ENCODE measurements at places on chromosomes 6 and 20.

DNA sequence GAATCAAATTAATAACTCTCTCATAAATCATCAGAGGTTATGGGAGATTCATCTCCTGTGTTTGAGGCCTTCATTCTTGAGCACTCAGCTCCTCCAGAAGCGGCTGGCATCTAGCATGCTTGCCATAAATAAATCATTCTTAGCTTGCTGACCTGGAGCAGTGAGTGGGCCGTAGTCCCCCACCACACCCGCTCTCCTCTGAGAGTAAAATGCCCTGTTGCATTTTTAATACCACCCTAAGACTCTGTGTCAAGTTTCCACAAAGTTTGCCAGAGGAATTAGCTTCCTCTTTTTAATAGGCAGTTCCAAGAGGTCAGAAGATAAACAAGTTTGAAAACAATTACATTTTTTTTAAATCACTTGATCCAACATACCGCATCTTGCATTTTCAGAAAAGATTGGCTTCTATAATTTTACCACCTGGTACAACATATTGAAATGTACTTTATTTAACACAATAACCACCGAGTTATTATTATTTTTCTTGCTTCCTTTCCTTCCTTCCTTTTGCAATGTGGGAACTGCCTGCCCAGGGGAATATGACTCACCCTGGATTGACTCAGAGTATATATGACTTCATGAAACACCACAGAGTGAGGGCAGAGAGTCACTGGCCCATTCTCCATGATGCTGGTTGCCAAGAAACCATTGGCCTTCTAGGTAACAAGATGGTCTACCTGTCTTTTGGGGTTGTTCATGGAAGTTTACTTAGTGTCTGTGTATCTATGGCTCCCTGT is 29.4 kb upstream of the CLIC5 start:
- DNase-seq, result no peak

GRCh38 chr20:20321134-20321533 is 46.8 kb upstream of the INSM1 start:
- no peak for DNase-seq

DNA sequence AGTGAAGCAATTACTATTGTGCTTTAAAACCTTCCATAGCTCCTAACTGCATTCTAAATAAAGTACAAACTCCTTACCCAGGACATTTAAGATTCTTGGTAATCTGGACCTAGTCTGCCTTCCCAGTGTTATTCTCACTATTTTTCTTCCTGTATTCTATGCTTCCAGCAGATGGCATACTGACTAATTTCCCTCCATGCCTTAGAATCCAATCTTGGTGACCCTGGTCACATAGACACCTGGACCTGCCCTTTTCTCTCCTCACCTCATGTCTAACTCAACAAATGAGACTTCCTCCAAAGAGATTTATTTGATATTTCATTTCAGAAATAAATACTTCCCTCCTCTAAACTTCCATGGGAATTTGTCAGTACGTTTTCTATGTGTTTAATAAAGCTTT is 25.8 kb downstream of the ROS1 start:
- DNase-seq, result no peak

GRCh38 chr6:145012039-145012662 is 723.2 kb downstream of the EPM2A start:
- no peak for DNase-seq

- DNase-seq, result no peak
These were observed 2.8 kb upstream of the CST4 start for GRCh38 chr20:23691675-23692074.

DNA sequence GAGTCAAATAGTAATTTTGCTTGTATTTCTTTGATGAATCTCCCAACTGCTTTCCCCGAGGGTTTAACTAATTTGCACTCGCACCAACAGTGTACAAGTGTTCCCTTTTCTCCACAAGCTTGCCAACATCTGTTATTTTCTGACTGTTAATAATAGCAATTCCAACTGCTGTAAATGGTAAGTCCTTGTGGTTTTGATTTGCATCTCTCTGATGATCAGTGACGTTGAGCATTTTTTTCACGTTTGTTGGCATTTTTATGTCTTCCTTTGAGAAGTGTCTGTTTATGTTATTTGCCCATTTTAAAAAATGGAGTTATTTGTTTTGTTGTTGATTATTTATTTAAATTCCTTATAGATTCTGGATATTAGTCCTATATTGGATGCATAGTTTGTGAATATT is 399.8 kb upstream of the MAN1A1 start:
- DNase-seq, result no peak

- DNase-seq, result no peak
These were observed 273.9 kb upstream of the THEMIS start for GRCh38 chr6:128174724-128175123.

DNA sequence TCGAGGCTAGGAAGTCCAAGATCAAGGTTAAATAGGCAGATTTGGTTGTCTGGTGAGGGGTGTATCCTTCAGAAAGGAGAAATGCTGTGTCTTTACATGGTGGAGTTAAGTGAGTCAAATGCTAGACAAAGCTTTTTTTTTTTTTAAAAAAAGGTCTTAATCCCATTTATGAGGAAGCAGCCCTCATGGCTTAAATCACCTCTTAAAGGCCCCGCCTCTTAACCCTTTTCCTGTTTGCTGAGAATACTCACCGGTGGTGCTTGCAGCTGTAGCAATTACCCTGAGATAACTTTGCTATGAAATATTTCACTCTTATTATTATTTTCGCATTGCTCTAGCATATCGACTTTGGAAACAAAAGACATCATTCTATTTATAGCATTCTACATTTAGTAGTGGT is 30.8 kb downstream of the FBXO30 start:
- no peak for DNase-seq

- DNase-seq, result no peak
These were observed 28.4 kb downstream of the MDGA1 start for GRCh38 chr6:37669306-37669705.

GRCh38 chr20:51591871-51592270 is 49.4 kb upstream of the NFATC2 start:
- no peak for DNase-seq

DNA sequence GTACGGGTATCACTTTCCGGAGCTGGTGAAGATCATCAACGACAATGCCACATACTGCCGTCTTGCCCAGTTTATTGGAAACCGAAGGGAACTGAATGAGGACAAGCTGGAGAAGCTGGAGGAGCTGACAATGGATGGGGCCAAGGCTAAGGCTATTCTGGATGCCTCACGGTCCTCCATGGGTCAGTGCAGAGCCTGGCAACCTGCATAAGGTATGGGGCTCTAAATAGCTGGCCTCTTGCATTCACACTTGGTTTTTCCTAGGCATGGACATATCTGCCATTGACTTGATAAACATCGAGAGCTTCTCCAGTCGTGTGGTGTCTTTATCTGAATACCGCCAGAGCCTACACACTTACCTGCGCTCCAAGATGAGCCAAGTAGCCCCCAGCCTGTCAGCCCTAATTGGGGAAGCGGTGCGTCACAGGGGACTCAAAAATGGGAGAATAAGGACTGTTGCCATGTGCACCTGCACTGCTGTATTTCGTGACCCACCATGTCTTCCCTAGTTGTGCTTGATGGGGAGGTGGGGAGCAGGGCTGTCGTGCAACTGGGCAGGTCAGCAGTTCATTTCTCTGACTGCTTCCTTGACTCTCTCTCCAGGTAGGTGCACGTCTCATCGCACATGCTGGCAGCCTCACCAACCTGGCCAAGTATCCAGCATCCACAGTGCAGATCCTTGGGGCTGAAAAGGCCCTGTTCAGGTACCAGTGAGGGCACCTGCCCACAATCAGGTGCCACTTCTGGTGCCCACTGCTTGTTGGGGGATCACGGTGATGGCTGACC is 3.1 kb downstream of the NOP56 start:
- DNase-seq, result no peak

GRCh38 chr6:36277946-36278470 is 8.1 kb downstream of the PNPLA1 start:
- DNase-seq, result no peak

- no peak for DNase-seq
These were observed 41.9 kb downstream of the ZFAND3 start for GRCh38 chr6:37861452-37861851.

DNA sequence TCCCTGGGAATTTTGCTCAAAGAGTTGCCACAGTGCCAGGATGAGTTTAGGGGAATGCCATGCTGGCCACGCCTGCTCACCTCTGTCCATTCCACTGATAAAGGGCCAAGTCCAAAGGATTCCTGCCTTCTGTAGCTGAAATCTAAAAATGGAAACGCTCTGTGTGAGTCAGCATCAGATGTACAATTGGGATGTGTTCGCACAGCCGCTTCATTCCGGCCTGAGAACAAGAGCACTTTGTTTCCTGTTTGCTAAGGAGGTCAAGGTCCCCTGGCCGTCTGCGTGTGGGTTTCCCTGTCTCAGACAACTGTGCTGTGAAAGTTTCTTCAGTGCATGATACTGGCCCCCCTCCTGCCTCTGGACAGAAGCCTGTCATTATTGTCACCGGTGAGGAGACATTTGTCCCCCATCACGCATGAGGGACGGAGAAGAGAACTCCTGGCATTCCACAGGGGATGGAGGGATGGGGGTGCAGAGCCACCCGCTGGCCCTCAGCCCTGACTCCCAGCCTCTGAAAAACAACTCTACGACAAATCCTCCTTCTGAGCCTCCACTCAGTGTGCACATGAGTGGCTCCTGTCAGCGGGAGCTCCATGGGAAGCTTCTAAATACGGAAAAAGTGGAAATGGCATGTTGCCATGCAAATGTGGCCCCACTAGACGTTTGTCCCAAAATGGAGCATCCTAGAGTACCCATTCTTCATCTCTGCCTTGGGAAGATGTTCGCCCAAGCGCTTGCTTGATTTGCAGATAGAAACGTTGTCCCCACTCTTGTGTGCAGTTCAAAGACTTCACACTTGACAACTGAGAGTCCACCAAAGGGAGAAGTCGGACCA is 143.5 kb upstream of the AFDN start:
- DNase-seq, result peak; percentile 62

DNA sequence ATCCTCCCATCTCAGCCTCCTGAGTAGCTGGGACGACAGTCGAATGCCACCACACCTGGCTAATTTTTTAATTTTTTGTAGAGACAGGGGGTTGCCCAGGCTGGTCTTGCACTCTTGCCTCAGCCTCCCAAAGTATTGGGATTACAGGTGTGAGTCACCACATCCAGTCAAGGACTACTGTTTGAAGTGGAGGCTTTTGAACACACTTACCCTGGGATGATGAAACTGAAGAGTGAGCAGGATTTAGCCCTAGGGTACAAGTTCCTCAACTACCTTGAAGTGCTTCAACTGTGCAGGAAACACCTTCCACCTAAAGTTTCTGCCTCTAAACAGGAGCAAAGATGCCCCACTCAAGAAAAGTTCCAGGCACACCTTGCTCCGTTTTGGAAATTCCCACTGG is 15.7 kb upstream of the PARD6B start:
- DNase-seq, result no peak

- no peak for DNase-seq
These were observed 12.3 kb upstream of the ASF1A start for GRCh38 chr6:118881440-118882313.

GRCh38 chr6:2102316-2102883 is 143.0 kb downstream of the GMDS start:
- DNase-seq, result no peak

DNA sequence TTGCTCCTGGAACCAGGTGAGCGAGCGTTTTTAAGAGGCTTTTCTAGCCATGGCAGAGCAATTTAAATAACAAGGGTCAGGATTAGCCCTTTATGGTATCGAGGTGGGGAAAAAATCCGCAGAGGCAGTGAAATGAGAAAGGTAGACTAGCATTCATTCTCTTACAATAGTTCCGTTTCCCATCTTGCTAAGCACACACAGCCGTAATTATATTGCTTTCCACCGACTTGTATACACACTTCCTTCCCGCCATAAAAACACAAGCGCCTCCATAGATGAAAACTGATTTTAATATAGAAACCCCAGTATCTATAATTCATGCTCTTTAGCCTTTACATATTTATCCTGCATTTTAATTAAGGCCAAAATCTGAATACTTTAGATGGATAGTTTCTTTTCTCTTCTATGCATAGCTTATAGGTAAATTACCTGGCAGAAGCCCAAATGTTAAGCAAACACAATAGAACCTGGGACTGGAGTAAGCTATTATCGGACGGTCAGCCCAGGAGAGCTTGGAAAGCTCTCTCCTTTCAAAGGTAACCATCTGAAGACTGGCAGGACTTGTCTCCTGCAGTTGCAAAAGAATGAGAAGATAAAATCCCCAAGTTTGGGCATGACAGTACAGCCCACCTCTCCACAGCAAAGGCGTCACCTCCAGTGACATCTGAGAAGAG is 90.9 kb upstream of the MC3R start:
- no peak for DNase-seq

DNA sequence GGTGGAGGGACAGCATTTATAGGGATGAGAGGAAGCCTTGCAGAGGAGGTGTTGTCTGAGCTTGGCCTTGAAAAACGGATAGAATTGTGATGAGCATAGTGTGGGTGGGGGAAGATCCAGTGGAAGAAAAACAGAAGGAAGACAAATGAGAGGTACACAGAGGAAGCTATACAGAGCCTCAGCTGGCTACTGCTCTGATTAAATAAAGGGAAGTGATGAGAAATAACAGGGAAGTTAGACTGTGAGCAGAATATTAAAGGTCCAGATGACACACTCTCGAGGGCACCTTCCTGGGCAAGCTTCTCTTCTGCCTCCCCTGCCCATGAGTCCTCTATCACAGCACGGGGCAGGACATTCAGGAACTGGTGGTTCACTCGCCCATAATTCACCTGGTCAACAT is 182.3 kb downstream of the KIF16B start:
- no peak for DNase-seq

DNA sequence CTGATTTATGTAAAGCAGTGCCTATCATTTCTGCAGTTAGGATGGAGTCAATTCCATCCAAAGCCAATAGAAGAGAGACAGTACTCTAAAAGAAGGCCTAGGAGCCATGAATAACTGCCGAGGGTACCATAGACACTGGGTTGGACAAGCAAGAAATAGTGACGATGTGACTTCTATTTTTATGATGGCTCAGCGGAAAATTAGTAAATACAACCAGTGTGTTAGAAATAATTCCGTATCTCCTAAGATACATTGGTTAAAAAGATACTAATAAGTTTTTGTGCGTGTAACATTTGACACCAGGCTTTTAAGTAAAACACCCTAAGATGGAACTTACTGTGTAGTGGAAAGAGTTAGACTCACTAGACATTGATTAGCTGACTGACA is 45.6 kb upstream of the MOXD1 start:
- DNase-seq, result no peak

DNA sequence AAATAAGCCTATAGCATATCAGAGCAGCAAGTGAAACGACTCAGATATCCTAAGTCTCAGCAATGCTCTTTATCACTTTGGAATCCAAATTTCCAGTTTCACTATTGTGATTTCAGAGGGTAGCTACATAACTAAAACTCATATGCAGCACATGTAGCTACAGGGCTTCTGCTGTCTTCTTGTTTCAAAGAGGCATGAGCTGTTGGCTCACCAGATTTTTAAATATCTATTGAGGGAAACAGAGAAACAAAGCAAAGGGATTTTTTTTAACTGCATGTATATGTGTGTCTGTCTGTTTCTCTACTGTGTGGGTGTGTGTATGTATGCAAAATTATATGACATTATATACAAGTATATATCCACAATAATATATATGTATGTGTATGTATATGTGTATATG is 258.4 kb downstream of the HDGFL1 start:
- DNase-seq, result no peak
